ENCODE measurements at places on chromosomes 12 and 14. TPM values are rescaled to one million over a fixed set of nuclear protein-coding genes. Genes with fewer than 3 reads are reported as not detected.
A peak's percentile ranks its signal among the peaks of the same experiment; 100 is the strongest.

The SAMD15 gene
- 0.75 TPM for total RNA-seq

GRCh38 chr14:105844810-105845724 is 318.7 kb downstream of the TMEM121 start:
- no peak for DNase-seq

DNA sequence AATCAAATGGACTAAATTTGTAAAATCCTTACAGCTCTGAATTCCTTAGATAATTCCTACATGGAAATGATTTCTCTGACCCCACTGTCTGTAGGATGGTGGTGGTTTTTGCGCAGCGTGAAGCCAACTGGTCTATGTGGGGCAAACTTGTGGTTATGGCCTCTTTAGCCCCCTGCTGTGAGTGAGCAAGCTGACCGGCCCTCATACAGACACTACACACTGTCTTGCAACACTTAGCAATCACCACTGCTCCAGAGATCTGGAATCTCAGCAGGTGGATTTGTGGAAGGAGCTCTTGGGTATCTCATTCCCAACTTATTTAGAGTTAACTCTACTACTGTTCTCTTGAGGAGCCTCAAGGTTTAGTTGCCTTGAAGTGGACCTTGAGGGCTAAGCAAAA is 70.2 kb downstream of the SCN8A start:
- no peak for DNase-seq

- no peak for DNase-seq
These were observed 101.9 kb downstream of the NPAS3 start for GRCh38 chr14:33040372-33041140.

The TMEM229B gene
- 0.20 TPM for total RNA-seq

- peak; percentile 73 for DNase-seq
These were observed 1.8 kb upstream of the AQP5 start for GRCh38 chr12:49959685-49960473.

The ARG2 gene
- 5.2 TPM for total RNA-seq

GRCh38 chr12:68823696-68824095 is 15.7 kb downstream of the MDM2 start:
- no peak for DNase-seq

DNA sequence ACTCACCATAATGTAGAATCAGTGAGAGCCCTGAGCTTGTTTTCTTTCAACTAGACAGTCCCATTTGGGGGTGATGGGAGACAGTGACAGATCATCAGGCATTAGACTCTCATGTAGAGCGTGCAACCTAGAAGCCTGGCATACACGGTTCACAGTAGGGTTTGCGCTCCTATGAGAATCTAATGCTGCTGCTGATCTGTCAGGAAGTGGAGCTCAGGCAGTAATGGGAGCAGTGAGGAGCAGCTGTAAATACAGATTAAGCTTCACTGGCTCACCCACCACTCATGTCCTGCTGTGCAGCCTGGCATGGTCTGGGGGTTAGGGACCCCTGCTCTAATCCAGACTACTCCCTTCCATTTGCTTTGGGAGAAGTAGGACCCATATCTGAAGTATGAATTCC is 55.6 kb downstream of the FNTB start:
- no peak for DNase-seq

DNA sequence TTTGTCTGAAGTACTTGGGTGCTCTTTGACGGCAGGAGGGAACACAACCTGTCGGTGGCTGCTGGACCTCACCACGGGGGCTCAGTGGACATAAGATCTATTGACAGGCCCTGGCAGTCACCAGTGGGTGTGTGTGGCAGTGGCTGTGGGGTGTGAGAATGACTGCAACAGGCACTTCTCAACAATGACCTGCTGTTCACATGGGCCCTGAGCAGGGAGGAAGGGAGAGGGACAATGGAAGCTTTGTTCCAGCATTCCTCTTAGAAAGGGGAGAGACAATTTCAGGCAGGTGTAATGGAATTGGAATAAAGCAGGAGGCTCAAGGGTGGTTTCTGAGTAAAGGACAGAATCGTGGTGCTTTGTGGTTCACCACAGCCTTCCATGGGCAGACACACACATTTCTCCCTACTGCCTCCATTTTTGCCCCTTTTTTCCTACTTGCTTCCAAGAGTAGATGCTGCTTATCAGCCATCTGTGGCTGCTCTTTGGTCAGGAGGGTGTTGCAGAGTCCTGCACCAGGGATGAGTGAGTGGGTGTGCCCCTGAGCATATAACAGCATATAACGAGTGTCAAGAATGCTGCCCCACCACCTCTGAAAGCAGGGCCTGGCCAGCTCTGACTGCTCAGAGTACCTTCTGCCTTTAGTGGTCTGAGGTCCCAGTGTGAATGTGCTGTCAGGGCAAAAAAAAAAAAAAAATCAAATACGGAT is 267.7 kb downstream of the RASSF9 start:
- DNase-seq = no peak

GRCh38 chr14:75479770-75480600 is 42.3 kb upstream of the BATF start:
- no peak for DNase-seq

The SLCO1C1 gene
- total RNA-seq = not detected

GRCh38 chr12:65084579-65084978 is 36.5 kb downstream of the WIF1 start:
- no peak for DNase-seq

DNA sequence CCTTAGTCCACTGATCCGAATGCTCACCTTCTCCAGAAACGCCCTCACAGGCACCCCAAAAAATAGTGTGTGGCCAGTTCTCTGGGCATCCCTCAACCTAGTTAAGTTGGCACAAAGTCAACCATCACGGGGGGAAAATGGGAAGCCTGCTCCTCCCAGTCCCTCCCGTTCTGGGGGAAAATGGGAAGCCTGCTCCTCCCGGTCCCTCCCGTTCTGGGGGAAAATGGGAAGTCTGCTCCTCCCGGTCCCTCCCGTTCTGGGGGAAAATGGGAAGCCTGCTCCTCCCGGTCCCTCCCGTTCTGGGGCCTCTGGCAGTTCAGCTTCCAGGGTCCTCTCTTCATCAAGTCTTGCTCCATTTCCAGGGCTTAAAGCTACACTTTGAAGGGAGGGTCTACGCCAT is 106.1 kb downstream of the RIMBP2 start:
- no peak for DNase-seq

DNA sequence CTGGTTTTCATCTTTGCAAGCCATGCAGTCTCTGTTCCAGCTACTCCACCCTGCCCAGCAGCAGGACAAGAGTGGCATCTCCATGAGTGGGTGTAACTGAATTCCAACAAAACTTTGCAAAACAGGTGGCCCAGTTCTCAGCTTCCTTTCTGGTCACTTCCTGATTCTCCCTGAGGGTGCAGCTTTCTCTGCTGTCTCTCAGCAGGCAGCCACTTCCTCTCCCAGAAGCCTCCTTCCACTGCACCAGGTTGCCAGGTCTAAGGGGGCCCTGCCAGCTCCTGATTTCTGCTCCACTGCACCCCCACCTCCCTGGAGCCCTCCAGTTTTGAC is 341.0 kb upstream of the FKBP4 start:
- no peak for DNase-seq

- no peak for DNase-seq
These were observed 8.0 kb upstream of the OR5AU1 start for GRCh38 chr14:21163871-21164291.

- peak; percentile 79 for DNase-seq
These were observed at the start of gene RPS6KL1 for GRCh38 chr14:74922752-74923401. RPS6KL1 (minus strand) TSS chr14:74923260; CDS start chr14:74921541, 1,719 bp downstream.

The TTC8 gene
- 37.6 TPM for total RNA-seq

DNA sequence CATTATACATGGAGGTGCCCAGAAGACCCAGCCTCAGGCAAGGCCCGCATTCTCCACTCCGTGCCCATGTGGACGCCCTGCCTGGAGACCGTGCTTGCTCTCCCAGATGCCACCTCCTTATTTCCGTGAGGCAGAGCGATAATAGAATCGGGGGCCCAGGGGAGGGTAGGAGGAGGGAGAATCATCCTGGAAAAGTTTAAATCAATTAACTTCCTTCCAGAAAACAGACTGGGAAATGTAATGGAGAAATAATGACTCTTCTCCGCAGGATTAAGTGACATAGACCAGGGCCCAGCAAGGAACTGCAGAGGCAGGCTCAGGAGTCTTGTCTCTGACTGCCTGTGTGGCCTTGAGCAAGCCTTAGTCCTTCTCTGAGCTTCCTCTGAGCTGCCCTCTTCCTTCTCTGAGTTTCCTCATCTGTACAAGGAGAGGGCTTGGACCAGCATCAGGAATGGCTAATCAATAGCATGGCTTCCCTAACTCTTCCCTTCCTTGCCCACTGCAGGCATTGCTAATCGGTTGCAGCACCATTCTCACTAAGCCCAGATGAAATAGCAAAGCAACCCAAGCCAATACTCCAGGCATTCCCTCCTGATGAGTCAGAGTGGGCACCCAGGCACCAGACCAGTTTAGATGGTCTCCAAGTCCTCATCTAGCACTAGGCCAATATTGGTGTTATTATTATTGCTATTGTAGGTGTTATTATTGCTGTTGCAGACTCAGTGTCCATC is 11.3 kb upstream of the FAM222A start:
- DNase-seq = no peak

The WDR20 gene
- 22.5 TPM for total RNA-seq

The GATC gene
- 32.8 TPM for total RNA-seq

The CLEC6A gene
- not detected for total RNA-seq

- no peak for DNase-seq
These were observed 950 bp downstream of the IFI27 start for GRCh38 chr14:94111276-94112095.

- DNase-seq = no peak
These were observed 14.1 kb downstream of the EIF5 start for GRCh38 chr14:103348154-103348553.

The RND1 gene
- not detected for total RNA-seq

The AKAP3 gene
- 0.72 TPM for total RNA-seq

GRCh38 chr12:25817166-25817565 is 141.3 kb upstream of the RASSF8 start:
- DNase-seq = no peak

GRCh38 chr14:60878536-60878935 is 102.3 kb downstream of the TRMT5 start:
- no peak for DNase-seq

The ZNF385A gene
- 5.5 TPM for total RNA-seq

DNA sequence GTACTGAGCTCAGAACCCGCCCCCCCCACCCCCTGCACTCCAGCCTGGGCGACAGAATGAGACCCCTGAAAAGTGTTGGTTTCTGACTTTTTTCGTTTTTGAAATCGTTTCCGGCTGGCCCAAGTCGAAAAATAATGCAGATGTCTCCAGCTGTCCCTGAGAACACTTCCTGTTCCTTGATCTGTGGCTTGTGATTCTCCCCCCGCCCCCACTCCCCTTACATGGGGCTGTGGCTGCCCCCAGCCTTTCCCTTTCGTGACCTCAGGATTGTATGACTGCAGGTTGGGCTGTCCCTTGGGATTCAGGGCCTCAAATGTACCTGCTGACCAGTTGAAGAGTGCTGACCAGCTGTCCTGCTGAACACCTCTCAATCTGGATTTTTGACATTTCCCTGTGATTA is 34.1 kb downstream of the NOC4L start:
- no peak for DNase-seq

The ZNF84 gene
- total RNA-seq = 41.2 TPM
